ENCODE measurements at places on chromosomes 12 and 14.

DNA sequence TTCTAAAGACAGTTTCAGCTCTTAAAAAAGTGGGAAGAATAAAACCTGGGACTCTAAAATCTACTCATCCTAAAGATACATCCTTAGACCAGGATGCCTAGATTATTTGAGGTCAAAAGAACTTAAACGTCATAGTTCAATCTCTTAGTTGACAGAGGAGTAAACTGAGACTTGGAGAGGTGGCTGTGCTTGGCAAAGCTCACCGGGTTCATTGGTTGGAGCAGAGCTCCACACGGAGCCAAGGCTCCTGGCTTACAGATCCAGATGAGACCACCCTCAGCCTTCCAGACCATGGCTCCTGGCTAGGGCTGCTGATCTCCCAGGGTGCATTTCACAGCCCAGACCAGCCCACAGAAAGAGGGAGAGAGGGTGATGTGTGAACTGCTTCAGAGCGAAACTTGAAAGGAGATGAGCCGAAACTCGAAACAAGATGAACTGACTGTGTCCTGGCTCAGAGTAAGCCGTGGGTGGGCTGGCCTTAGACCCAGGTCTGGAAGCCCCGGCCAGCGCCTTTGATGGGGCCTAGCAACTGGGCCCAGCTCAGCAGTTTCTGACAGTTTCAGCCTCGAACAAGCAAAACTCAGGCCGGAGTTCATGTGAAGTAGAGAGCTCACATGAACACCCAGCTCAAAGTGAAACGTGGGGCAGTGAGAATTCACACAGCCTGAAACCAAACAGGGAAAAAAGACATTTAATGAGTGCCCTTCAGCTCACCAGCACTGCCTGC is 1044.8 kb downstream of the BCL11B start:
- DNase-seq = no peak

- no peak for DNase-seq
Observed at GRCh38 chr14:35374263-35374712, 30.3 kb downstream of the NFKBIA start.

DNA sequence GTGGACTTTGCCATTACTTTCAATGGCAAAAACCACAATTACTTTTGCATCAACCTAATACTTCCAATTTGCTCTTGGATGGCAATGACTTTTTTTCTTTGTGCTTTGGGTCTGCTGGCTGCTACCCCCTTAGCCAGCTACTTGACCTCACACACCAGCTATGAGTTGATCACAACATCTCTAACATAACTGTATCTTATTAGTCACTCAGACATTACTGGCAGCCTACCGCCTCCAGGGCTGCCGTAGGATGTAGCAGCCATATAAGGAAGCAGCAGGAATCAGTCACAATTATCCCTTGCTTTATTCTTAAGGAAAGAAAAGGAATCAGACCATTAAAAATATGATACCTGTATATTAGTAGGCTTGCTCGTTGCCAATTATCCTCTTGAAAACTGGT is 260.5 kb downstream of the ADAMTS20 start:
- DNase-seq = no peak

GRCh38 chr14:23349156-23349845 is 3.4 kb downstream of the SLC22A17 start:
- no peak for DNase-seq

- no peak for DNase-seq
Observed at GRCh38 chr14:37171678-37172023, 755 bp downstream of the SLC25A21 start.

DNA sequence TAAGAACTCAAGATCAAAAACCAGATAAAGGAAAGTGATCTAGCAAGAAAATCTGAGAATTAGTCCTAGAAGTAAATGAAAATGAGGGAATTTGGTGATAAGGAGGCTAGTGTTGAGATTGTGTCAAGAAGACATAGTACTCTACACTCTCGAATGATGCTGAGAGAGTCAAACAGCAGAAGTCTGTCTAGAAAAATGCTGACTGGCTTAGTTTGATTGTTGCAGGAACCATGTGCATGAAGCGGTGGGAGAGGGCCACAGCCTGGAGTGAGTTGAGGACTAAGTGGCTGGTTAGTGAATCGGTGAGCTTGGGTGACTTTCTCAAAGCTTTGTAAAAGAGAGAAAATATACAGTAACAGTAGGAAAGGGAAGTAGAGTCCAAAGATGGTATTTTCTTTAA is 124.5 kb downstream of the LRIG3 start:
- DNase-seq = no peak

DNA sequence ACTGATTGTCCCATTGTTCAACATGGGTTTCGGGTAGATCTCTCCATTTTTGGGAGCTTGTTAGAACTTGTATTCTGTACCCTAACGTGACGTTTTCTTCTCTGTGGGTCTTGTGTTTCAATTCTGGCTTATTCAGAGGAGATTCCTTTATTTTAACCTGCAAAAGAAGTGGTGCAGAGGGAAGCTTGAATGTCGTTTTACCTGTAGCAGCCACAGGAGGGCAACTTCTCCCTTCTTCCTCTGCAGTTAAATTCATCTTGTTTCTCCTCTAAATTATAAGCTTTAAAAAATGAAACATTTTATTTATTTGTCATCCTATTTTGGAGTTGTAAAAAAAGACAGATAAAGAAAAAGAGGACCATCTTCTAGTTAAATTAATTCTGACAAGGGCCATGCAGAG is 13.7 kb upstream of the CLEC4D start:
- no peak for DNase-seq

DNA sequence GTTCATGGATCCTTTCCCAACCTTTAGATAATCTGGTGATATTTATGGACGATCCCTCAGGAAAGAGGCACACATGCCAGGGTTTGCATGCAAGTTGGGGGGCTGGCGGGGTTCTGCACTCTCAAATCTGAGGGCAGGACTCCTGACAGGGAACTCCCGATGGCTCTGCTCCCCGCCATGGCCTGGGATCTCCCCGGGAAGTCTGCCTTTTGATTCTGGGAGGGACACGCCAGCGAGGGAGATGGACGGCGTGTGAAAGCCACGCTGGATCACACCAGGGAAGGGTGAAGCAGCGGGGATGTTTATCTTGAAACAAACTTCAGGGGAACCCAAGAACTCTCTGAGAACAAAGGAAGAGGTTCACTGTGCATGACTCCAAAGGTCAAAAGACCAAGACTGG is 43.6 kb downstream of the LGMN start:
- DNase-seq = no peak

- DNase-seq = no peak
Observed at GRCh38 chr12:40792792-40793386, 100.7 kb downstream of the CNTN1 start.

- DNase-seq = no peak
Observed at GRCh38 chr12:64010069-64010686, 165.7 kb downstream of the SRGAP1 start.
